ENCODE measurements at places on chromosomes 5 and 9.
A peak's percentile ranks its signal among the peaks of the same experiment; 100 is the strongest.

GRCh38 chr9:90540734-90541133, 101.9 kb downstream of the DIRAS2 start:
- no peak for DNase-seq

GRCh38 chr5:55750063-55750462, 12.2 kb downstream of the DDX4 start:
- no peak for DNase-seq

GRCh38 chr5:139396691-139397090, 1.8 kb upstream of the PROB1 start:
- no peak for DNase-seq

GRCh38 chr5:59768152-59769040, 125.1 kb downstream of the PDE4D start:
- DNase-seq, result peak; percentile 2

- DNase-seq, result no peak
Measured at GRCh38 chr9:132703336-132703735, 33.1 kb downstream of the GTF3C4 start.

GRCh38 chr5:21391506-21391905, 1403.5 kb upstream of the CDH18 start:
- no peak for DNase-seq
